ENCODE measurements at places on chromosomes 7 and 10. TPM values are rescaled to one million over a fixed set of nuclear protein-coding genes. Genes with fewer than 3 reads are reported as not detected.
A peak's percentile ranks its signal among the peaks of the same experiment; 100 is the strongest.

- peaks cover 2% of the 10 kb centered on the region for H3K36me3 ChIP-seq
- H3K4me1 ChIP-seq, result no peaks in the 10 kb centered on the region
- no peak overlapping the region for H3K4me3 ChIP-seq
- no peaks in the 10 kb centered on the region for H3K27me3 ChIP-seq
- no peak for DNase-seq
- H3K27ac ChIP-seq, result no peak overlapping the region
These were observed 227.2 kb downstream of the PAXIP1 start for GRCh38 chr7:154775681-154776080.

DNA sequence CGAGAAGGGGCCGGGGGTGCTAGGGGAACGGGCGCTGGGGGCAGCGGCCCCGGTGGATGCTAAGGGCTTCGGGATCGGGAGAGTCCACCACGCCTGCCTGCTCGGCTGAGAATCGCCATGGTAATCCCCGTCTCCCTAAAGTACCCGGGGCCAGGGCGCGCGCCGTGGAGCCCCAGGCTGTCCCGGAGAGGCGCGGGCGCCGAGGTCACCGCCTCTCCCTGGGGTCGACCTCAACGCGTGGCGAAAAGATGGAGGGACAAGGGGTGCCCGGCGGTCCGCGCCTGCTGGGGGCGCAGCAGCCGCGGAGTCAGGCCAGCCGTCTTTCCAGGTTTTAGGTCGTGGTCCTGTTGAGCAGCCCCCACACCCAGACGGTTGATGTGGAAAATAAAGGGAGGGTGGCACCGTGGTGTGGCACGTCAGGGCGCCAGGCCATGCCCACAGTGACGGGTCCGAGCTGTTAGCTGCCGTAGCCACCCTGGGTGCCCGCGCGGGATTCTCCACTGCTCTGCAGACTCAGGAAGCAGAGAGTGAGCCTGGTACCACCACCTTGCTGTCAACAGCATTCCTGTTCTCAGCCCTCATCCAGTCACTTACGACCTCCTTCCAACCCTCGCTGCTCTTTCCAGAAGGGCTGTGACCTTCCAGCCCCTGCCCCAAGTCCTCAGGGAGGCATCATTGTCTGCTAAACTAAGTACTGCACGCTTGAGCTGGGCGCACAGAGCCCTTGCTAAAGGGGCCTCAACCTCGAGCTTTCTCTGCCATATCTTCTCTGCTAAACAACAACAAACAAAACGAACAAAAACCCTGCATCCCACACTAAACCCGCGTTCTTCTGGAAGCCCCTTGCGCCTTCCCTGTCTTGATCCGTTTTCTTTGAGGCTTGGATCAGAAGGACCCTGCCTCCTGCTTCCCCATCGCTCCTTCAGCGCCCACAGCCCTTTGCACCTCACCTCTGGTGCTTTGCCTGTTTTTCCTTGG, 666 bp downstream of the SMKR1 start:
- H3K4me3 ChIP-seq, result peak overlapping the region; percentile 62
- no peaks in the 10 kb centered on the region for H3K36me3 ChIP-seq
- DNase-seq, result no peak
- H3K27me3 ChIP-seq, result peaks cover 7% of the 10 kb centered on the region
- no peak overlapping the region for H3K27ac ChIP-seq
- peaks cover 9% of the 10 kb centered on the region for H3K4me1 ChIP-seq

- H3K4me1 ChIP-seq, result peaks cover 15% of the 10 kb centered on the region
- DNase-seq, result no peak
- no peaks in the 10 kb centered on the region for H3K27me3 ChIP-seq
These were observed 19.7 kb downstream of the RPS24 start for GRCh38 chr10:78053211-78053868.

Gene SORCS3
- total RNA-seq, result not detected

DNA sequence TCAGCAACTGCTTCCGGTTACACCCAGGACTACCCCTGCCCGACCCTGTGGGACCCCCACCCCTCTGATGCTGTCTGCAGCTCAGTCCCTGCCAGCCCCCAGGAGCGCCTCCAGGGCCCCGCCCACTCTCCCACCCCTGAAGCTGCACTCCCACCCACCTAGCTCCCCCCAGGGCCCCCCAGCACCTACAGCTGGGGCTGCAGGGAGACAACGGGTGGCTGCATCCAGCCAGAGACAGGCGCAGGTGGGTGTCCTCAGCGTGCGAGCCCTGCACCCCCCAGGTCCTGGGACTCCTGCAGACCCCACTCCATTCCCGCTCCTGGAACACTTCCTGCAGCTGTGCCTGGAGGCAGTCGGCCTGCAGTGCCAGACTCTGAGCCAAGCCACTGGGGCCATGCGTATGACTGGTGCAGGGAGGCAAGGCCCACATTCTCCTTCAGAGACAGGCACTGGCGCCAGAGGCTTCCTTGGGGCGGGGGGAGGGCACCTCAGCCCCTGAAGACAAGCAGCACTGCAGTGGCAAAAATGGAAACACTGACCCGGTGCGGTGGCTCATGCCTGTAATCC, 6.1 kb downstream of the CYP2W1 start:
- H3K4me1 ChIP-seq, result peaks cover 8% of the 10 kb centered on the region
- no peak overlapping the region for H3K27ac ChIP-seq
- no peaks in the 10 kb centered on the region for H3K27me3 ChIP-seq
- no peaks in the 10 kb centered on the region for H3K36me3 ChIP-seq

Gene RPEL1
- total RNA-seq, result not detected

- no peak overlapping the region for H3K27ac ChIP-seq
- no peak for DNase-seq
- H3K4me3 ChIP-seq, result no peak overlapping the region
- no peaks in the 10 kb centered on the region for H3K36me3 ChIP-seq
These were observed 32.2 kb downstream of the CALML5 start for GRCh38 chr10:5467207-5467535.

GRCh38 chr10:71077796-71078453, 134.4 kb upstream of the UNC5B start:
- no peaks in the 10 kb centered on the region for H3K36me3 ChIP-seq
- H3K4me3 ChIP-seq, result no peak overlapping the region
- no peak overlapping the region for H3K27ac ChIP-seq
- no peak for DNase-seq

DNA sequence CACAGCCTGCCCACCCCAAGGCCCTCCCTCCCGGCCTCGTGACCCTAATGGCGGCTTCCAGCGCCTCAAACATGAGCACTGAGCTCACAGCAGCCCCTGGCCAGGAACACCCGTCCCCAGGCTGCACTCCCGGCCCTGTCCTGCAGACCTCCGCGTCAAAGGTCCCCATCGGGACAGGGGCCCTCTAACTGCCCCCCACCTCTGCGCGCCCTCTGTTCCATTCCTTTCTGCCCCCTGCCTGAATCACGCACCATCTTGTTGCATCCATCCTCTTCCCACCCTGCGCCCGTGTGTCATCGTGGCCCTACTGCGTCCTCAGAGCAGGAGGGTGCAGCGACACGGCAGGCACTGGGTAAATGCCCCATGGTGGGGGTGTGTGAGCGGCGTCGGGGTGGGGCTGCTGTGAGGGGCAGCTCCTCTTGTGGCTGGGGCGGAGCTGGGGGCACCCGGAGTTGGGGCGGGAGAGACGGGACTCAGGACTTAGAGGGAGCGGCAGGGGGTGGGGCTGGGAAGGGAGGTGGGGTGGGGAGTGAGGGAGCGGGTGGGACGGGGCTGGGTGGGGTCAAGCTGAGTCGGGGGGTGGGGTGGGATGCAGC, 13.4 kb downstream of the SLC29A4 start:
- H3K4me3 ChIP-seq, result no peak overlapping the region
- no peak for DNase-seq
- H3K4me1 ChIP-seq, result no peaks in the 10 kb centered on the region
- H3K36me3 ChIP-seq, result peaks cover 4% of the 10 kb centered on the region
- H3K27me3 ChIP-seq, result no peaks in the 10 kb centered on the region

- no peak overlapping the region for H3K4me3 ChIP-seq
- peaks cover 51% of the 10 kb centered on the region for H3K4me1 ChIP-seq
- no peaks in the 10 kb centered on the region for H3K27me3 ChIP-seq
- H3K27ac ChIP-seq, result no peak overlapping the region
These were observed 35.5 kb upstream of the CABCOCO1 start for GRCh38 chr10:61627266-61627665.

DNA sequence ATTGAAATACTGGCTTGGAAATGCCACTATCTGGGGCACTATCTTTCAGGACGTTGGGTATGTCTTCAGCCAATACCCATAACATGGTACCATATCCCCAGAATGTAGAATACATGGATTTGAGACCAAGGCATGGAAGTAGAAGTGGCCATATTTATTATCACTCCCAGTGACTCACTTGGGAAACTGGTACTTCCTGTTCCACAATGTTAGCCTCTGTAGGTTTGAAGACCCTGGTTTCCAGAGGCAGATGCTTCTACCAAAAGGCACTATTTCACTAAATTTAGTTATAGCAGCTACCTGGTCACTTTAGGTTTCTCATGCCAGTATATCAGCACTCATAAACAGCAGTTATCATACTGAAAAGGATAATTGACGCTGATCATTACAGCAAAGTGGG, 184.2 kb downstream of the CCDC71L start:
- no peaks in the 10 kb centered on the region for H3K36me3 ChIP-seq
- no peak overlapping the region for H3K27ac ChIP-seq
- no peaks in the 10 kb centered on the region for H3K4me1 ChIP-seq
- DNase-seq, result no peak
- H3K4me3 ChIP-seq, result no peak overlapping the region
- H3K27me3 ChIP-seq, result peaks cover 12% of the 10 kb centered on the region

DNA sequence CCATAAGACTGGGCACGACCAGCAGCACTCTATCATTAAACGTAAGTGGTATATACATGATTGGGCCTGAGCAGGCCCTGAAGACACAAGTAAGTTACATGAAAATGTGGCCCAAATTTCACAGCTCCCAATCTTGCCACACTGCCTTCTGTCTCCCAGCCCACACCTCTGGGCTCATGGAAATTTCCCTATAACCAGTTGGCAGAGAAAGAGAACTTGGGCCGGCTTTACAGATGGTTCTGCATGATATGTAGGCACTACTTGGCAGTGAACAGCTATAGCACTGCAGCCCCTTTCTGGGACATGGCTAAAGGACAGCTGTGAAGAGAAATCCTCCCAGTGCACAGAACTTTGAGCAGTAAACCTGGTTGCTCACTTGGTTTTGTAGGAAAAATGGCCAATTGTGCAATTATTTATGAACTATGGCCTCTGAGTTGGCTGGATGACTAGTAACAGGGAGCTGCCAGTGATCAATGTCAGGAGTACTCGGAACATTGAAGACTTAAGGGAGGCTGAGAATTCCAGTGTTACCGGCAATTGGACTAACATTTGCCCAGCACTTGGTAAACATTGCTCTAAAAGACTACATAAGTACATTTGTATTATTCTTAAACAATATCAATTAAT, 1006.6 kb upstream of the LRRN3 start:
- H3K27ac ChIP-seq, result no peak overlapping the region
- no peaks in the 10 kb centered on the region for H3K4me1 ChIP-seq
- peaks cover 2% of the 10 kb centered on the region for H3K36me3 ChIP-seq

DNA sequence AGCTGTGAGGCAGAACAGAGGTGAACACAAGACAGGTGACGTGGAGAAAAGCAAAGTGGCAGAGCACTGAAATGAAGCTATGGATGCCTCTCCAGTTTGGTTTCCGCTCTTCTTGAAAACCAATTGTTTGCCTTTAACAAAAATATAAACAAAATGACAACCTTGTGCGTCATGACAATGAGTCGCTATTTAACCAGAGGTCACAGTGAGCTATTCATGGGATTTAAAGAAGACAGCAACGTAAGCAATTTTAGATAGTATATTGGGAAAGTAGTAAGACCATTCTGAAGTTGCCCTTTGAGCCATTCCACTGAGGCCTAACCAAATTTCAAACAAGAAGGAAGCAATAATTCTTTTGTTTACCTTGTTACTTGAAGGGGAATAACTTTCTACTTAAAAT, 15.2 kb upstream of the LRRTM3 start:
- no peaks in the 10 kb centered on the region for H3K36me3 ChIP-seq
- no peak overlapping the region for H3K4me3 ChIP-seq
- no peaks in the 10 kb centered on the region for H3K4me1 ChIP-seq
- no peak for DNase-seq
- no peak overlapping the region for H3K27ac ChIP-seq

Gene LIPN
- total RNA-seq, result not detected

Gene GPR15LG
- not detected for total RNA-seq

GRCh38 chr10:119353421-119353820, 146.1 kb downstream of the GRK5 start:
- H3K27ac ChIP-seq, result no peak overlapping the region
- DNase-seq, result no peak
- H3K4me1 ChIP-seq, result peaks cover 12% of the 10 kb centered on the region
- H3K4me3 ChIP-seq, result no peak overlapping the region
- H3K27me3 ChIP-seq, result no peaks in the 10 kb centered on the region

Gene RTKN2
- 3.4 TPM for total RNA-seq

GRCh38 chr10:106467506-106467905, 697.0 kb downstream of the SORCS1 start:
- no peaks in the 10 kb centered on the region for H3K36me3 ChIP-seq
- no peak overlapping the region for H3K4me3 ChIP-seq
- no peak for DNase-seq
- no peak overlapping the region for H3K27ac ChIP-seq
- H3K4me1 ChIP-seq, result no peaks in the 10 kb centered on the region

DNA sequence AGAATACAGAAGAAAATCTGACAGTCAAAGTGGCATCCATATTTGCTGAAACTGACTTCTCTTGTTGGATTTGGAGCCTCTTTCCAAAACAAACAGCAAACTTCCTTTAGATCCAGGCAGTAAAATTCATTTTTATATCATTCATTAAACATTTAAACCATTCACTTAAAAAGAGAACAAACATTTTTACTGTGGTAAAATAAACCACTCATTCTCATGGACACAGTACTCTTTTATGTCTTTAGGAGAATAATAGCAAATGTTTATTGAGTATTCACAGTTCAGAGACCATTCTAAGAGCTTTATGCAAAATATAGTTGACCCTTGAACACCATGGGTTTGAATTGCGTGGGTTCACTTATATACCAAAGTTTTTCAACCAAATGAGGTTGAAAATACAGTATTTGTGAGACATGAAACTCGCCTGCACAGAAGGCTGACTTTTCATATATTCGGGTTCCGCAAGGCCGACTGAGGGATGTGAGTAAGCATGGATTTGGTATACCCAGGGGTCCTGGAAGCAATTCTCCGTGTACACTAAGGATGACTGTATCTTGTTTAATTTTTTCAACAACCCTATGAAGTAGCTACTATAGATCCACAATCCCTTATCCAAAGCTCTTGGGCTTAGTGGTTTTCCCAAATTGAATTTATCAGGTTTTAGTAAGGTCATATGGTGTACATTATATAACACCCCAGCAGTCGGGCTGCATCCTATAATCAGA, 49.1 kb downstream of the ATXN7L1 start:
- no peaks in the 10 kb centered on the region for H3K27me3 ChIP-seq
- peaks cover 46% of the 10 kb centered on the region for H3K4me1 ChIP-seq
- H3K36me3 ChIP-seq, result no peaks in the 10 kb centered on the region
- no peak overlapping the region for H3K4me3 ChIP-seq
- no peak overlapping the region for H3K27ac ChIP-seq
- DNase-seq, result no peak

DNA sequence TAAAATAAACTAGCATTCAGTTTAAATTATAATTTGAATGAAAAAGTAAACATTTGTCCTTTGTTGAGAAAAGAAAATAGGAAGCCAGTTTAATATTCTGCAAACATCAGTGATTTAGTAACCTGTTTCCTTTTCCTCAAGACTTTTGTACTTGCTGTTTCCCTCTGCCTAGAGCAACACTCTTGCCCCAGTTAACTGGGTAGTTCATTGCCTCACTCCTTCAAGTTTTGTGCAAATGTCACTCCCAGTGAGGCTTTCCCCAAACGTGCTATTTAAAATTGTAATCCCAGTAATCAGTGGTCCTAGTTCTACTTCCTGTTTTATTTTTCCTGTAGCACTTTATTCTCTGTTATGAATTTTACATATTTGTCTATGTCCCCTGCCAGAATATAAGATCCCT, 23.8 kb downstream of the DLD start:
- no peak overlapping the region for H3K4me3 ChIP-seq
- no peak for DNase-seq
- no peaks in the 10 kb centered on the region for H3K27me3 ChIP-seq
